ENCODE measurements at places on chromosomes 4 and X. TPM values are rescaled to one million over a fixed set of nuclear protein-coding genes. Genes with fewer than 3 reads are reported as not detected.

DNA sequence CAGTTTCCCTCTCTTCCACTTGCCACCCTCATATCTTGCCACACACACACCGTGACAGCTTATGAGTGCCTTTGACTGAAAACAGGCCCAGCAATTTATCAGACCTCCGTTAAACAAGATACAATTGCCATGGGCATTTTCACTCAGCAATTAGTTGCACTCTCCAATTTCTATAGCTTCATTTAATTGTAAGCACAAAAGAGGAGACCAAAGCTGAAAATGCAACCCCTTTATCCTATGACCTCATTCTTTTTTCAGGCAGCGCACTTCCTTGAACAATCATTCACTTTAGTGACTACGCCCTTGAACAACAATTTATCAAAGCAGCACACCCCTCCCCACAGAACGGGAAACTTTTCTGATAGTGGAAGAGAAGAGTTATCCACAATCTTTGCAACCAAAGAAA is 4.1 kb downstream of the POF1B start:
- no peak overlapping the region for H3K4me3 ChIP-seq
- no peaks in the 10 kb centered on the region for H3K36me3 ChIP-seq
- H3K4me1 ChIP-seq: no peaks in the 10 kb centered on the region
- H3K27me3 ChIP-seq: no peaks in the 10 kb centered on the region

DNA sequence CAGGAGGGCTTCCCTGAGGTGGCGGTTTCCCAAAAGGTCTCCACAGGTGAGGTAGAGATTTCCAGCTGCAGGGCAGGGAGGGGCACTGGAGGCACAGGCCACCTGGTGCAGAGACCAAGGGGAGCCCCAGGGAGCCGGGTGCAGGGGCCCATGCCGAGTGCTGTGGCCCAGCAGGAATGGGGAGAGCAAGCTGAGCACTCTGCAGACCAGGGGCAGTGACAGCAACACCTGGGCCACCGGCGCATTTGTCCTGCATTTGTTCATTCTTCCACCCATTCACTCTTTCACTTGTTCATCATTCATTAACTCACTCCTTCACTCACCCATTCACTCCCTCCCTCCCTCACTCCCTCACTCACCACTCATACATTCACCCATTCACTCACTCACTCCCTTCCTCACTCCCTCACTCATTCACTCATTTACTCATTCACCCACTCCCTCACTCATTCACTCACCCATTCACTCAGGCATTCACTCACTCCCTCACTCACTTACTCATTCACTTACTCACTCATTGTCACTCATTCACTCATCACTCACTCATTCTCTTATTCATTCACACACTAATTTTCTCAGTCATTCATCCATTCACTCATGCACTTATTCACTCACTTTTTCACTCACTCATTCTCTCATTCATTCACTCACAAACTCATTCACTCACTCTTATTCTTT is 16.3 kb downstream of the CPZ start:
- DNase-seq: no peak
- H3K4me3 ChIP-seq: no peak overlapping the region
- no peaks in the 10 kb centered on the region for H3K36me3 ChIP-seq
- H3K27me3 ChIP-seq: peaks cover 14% of the 10 kb centered on the region
- peaks cover 8% of the 10 kb centered on the region for H3K4me1 ChIP-seq

Gene RENBP
- 13.3 TPM for total RNA-seq

DNA sequence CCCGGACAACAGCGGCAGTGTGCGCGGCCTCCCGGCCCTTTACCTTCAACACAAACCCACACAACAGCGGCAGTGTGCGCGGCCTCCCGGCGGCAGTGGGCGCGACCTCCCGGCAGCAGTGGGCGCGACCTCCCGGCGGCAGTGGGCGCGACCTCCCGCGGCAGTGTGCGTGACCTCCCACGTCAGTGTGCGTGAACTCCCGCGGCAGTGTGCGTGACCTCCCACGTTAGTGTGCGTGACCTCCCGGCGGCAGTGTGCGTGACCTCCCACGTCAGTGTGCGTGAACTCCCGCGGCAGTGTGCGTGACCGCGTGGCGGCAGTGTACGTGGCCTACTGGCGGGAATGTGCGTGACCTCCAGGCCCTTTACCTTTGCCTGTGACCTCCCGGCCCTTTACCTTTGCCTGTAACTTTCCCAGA is 576.6 kb upstream of the FRG1 start:
- no peak for DNase-seq
- H3K27me3 ChIP-seq: no peaks in the 10 kb centered on the region
- H3K4me3 ChIP-seq: no peak overlapping the region
- H3K36me3 ChIP-seq: no peaks in the 10 kb centered on the region
- H3K4me1 ChIP-seq: no peaks in the 10 kb centered on the region
- no peak overlapping the region for H3K27ac ChIP-seq

All from heart right ventricle (tissue), 16 donors.